NCI-H1694 (cell line): ENCODE measurements at places on chromosomes 7 and 10.

- DNase-seq: no peak
Measured at GRCh38 chr10:20839141-20839540, 58.0 kb downstream of the NEBL start.

GRCh38 chr10:32015386-32015785, 40.8 kb downstream of the KIF5B start:
- no peak for DNase-seq

GRCh38 chr7:76063525-76063924, 15.6 kb downstream of the MDH2 start:
- no peak for DNase-seq

GRCh38 chr7:935874-936385, 18.6 kb downstream of the ADAP1 start:
- no peak for DNase-seq

DNA sequence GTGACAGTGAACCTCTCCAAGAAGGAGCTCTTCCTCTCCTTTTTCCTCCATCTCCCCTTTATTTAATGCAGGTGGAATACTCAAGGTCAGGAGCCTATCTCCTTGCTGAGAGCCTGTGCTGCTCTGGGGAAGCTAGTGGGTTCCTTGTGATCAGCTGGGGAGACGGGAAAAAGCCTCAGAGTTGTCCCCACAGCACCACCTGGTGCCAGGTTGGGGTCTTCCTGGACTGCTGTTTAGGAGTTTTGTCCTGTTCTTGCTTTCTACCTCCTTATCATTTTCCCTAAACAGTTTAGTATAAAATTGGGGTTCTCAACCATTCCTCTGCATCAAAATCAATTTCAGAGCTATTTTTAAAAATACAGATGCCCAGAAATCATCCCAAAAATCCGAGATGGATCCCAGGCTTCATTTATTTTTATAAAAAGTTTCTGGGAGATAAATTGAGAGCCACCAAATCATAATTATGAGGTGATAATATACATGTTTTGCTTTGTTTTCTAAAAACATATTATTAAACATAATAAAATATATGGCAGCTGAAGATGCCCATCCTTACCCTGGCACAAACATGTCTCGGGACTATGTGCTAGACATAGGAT, 44.3 kb downstream of the MACC1 start:
- peak; percentile 29 for DNase-seq

DNA sequence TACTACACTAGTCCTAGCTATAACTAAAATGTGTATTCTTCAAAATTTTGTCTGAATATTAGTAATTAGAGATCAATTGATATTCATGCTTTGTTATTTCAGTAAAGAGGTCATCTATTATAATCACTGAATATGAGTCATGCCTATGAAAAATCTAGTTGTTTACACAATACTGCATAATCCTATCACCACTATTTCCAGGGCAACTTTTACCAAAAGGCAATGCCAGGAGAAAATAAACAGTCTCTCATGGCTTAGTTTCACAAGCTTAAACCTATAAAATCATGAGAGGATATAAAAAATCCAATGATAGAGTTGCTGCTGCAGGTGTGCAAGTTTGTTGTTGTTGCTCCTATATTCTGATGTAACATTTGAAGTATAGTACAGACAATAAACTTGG, 149.9 kb upstream of the COL1A2 start:
- no peak for DNase-seq

- DNase-seq: no peak
Measured at GRCh38 chr7:129368389-129368986, 65.7 kb upstream of the STRIP2 start.

GRCh38 chr10:29816801-29817558, 182.2 kb upstream of the SVIL start:
- no peak for DNase-seq

- no peak for DNase-seq
Measured at GRCh38 chr7:93895859-93896600, 5.5 kb upstream of the TFPI2 start.

GRCh38 chr10:125091891-125092290, 68.5 kb downstream of the CTBP2 start:
- no peak for DNase-seq
